ENCODE measurements at places on chromosomes 12 and 14. TPM values are rescaled to one million over a fixed set of nuclear protein-coding genes. Genes with fewer than 3 reads are reported as not detected.

The PIWIL1 gene
- total RNA-seq: not detected

DNA sequence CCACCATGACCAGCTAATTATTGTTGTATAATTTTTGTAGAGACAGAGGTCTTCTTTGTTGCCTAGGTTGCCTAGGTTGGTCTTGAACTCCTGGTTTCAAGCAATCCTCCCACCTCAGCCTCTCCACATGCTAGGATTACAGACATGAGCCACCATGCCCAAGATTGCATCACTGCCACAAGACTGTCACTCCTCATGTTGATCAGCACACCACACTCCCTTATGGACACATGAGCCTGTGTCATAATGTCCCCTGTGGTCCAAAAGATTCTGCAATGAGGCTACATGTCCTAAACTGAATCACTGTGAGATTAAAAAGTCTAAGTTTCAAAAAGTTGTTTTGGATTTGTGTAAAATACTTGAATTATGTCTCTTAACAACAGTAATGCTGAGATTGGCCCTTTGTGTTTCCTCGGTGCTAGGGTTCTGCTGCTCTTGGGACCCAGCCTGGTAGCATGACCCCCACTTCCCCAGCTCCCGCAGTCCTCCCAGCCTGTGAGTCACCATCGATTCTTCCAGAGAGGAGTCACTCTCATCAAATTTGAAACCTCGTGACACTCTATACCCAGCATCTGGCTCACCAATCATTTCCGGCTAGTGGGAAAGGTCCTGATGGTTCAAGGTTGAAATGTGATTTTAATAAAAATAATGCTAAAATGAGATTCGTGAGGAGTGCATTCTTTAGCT is 890.9 kb downstream of the VRK1 start:
- H3K27ac ChIP-seq: no peak overlapping the region
- H3K4me3 ChIP-seq: no peak overlapping the region
- DNase-seq: no peak
- no peaks in the 10 kb centered on the region for H3K36me3 ChIP-seq
- H3K27me3 ChIP-seq: no peaks in the 10 kb centered on the region

The KRT72 gene
- 46.1 TPM for total RNA-seq

DNA sequence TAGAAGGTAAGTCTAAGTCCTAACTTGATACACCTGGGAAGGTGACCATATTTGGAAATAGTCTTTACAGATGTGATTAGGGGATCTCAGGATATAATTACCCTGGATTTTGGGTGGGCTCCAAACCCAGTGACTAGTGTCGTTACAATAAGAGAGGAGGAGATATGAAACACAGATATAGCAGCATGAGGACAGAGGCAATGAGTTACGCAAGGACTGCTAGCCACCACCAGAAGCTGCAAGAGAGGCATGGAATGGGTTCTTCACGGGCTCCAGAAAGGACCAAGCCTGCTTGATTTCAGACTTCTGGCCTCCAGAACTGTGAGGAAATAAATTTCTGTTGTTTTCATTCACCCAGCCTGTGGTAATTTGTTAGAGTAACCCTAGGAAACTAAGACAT is 28.6 kb downstream of the FGFR1OP2 start:
- peaks cover 2% of the 10 kb centered on the region for H3K4me1 ChIP-seq
- H3K27me3 ChIP-seq: no peaks in the 10 kb centered on the region
- peaks cover 36% of the 10 kb centered on the region for H3K36me3 ChIP-seq
- no peak overlapping the region for H3K27ac ChIP-seq

The TOMM20L gene
- total RNA-seq: not detected

The CD163L1 gene
- not detected for total RNA-seq

DNA sequence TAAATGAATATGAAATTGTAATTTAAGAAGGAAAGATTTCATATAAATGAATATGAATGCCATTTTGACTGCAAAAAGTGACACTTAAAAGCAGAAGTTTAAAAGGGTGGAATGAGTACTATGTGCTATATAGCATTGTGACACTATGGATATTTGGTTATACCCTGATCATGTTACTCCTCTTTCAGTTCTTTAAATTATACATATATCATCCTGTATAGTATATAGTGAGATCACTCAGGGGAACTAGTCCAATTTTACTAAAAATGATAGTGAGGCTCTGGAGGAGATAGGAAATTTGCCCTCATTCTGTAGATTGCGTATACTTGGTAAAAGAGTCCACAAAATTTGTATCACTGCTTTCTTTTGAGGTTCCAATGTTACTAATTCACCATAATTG is 155.7 kb upstream of the BTG1 start:
- H3K4me1 ChIP-seq: peaks cover 14% of the 10 kb centered on the region
- H3K4me3 ChIP-seq: no peak overlapping the region
- H3K36me3 ChIP-seq: no peaks in the 10 kb centered on the region
- no peak for DNase-seq
- H3K27ac ChIP-seq: no peak overlapping the region

- no peaks in the 10 kb centered on the region for H3K4me1 ChIP-seq
- no peaks in the 10 kb centered on the region for H3K27me3 ChIP-seq
- no peak for DNase-seq
- H3K4me3 ChIP-seq: no peak overlapping the region
- H3K36me3 ChIP-seq: no peaks in the 10 kb centered on the region
These were observed 507.5 kb upstream of the STXBP6 start for GRCh38 chr14:25557466-25557865.

The KIF5A gene
- total RNA-seq: 0.83 TPM

DNA sequence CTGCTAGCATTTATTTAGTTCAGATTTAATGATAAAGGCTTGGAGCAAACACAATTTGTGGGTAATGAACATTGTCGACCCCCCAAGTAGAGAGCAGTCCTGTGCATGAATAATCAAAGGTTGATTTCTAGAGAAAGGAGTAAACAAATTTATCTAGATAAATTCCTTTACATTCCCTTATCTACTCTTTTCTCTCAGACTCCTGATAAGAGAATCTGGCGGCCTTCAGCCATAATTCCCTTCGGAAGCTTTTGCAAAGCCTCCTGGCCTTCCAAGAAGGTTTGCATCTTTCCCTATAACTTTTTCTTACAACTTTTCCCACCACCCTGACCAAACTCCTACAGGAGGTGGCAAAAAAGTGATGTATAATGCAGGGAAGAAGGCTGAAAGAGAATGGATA is 42.1 kb downstream of the TMTC3 start:
- no peaks in the 10 kb centered on the region for H3K4me1 ChIP-seq
- no peak overlapping the region for H3K4me3 ChIP-seq
- H3K36me3 ChIP-seq: peaks cover 26% of the 10 kb centered on the region
- H3K27me3 ChIP-seq: no peaks in the 10 kb centered on the region
- no peak for DNase-seq

DNA sequence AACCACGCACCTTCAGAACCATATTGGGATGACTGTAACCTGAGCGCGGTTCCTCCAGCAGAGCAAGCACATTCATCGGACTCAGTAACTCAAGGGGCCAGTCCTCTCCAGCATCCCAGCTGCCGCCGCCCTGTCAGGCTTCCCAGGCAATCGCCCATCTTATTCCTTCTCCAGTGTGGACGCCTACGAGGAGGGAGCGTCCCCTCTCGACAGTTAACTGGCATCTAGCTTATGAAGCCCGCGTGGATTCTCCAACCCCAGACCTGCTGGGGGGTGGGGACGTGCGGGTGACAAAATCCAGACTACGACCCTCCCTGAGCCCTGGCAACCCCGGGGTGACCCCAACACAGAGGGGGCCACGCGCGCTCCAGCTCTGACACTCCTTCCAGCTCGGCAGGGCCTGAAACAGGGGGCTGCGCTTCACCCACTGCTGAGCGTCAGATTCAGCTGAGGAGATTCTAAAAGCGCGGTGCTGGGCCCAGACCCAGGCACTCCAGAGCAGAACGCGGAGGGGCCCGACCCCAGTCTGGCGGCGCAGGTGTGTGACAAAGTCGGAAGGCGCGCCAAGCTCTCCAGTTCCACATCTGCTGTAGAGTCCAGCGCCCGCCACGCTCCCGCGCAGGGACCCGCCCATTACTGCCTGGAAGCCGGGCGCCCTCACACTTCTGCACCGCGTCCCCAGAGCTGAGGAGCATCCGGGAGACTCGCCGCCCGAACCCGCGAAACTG is 43.9 kb upstream of the ESR2 start:
- H3K27me3 ChIP-seq: no peaks in the 10 kb centered on the region
- no peaks in the 10 kb centered on the region for H3K36me3 ChIP-seq
- no peak for DNase-seq
- H3K27ac ChIP-seq: peak overlapping the region; percentile 65
- peak overlapping the region; percentile 83 for H3K4me3 ChIP-seq

DNA sequence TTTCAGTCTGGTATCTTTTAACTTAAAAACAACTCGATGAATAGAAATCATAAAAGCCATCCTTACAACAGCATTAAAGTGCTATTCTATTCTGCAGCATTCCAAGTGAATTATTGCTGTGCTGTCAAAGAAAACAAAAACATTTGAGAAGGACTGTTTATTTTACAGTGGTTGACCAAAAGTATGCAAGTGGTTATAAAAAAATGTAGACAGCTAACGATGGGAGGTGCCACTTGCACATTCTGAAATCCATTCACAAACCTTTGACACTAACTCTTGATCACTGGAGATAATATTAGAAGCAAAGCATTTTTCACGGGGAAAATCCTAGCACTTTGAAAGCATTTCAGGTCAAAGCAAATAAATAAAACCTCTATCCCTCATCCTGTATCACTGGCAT is 55.6 kb downstream of the HMGA2 start:
- H3K36me3 ChIP-seq: no peaks in the 10 kb centered on the region
- no peaks in the 10 kb centered on the region for H3K4me1 ChIP-seq
- peaks cover 10% of the 10 kb centered on the region for H3K27me3 ChIP-seq
- no peak overlapping the region for H3K27ac ChIP-seq
- no peak overlapping the region for H3K4me3 ChIP-seq

DNA sequence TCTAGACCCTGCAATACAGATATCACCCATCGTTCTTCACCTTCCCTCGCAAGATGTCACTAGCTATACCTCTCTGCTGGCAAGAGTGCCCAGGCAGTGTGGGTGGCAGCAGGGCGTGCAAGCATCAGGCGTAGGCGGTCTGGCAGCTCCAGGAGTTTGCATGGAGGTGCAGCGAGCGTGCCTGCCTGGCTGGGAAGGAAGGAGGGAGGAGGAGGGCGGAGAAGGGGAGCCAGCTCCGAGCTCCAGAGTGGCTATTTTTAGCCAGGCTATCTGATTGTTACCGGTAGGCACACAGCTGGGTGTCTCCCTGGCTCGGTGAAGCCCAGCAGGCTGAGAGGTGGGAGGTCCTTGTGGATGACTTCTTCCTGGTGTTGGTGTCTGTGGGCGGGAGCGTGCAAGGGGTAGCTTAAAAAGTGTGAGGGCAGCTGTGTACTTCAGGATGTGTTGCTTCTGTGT is 6.2 kb downstream of the FOXJ2 start:
- H3K27ac ChIP-seq: peak overlapping the region; percentile 10
- H3K4me3 ChIP-seq: peak overlapping the region; percentile 39
- peaks cover 52% of the 10 kb centered on the region for H3K4me1 ChIP-seq
- DNase-seq: no peak
- peaks cover 12% of the 10 kb centered on the region for H3K36me3 ChIP-seq
- H3K27me3 ChIP-seq: no peaks in the 10 kb centered on the region

DNA sequence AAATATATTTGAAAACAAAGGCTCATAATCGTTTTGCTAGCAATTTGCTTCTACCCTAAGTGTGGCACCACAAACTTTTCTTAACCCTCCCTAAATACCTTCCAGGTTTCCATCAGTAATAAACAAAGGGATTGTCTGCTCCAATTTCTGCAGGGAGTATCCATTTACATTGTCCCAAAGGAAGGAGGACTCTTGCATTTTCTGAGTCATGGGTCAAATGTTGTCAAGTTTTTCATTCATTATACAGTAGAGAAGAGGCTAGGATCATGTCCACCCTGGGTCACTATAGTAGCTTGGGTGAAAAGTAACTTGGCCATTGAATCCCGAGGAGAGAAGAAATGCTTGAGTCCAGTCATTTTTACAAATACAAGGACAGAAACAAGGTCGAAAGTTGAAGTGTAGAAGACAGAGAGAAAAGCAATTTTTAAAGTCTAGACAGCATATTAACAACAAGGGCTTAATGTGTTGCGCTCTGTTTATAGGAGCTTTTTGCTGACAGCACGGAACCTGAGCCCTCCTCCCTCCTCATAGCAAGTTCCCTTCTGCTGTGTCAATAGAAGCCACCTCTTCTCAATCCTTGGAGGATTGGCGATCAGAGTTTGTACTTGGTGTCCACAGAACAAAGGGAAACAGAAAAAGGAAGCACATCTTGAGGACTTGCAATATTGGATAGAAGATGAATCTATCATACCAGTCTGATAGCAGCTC is 53.1 kb downstream of the TMEM30B start:
- H3K4me3 ChIP-seq: no peak overlapping the region
- DNase-seq: no peak
- no peaks in the 10 kb centered on the region for H3K4me1 ChIP-seq
- H3K36me3 ChIP-seq: no peaks in the 10 kb centered on the region

The TMCC3 gene
- 0.35 TPM for total RNA-seq

- DNase-seq: no peak
- H3K27ac ChIP-seq: peak overlapping the region; percentile 53
- peaks cover 11% of the 10 kb centered on the region for H3K4me1 ChIP-seq
- H3K4me3 ChIP-seq: peak overlapping the region; percentile 36
- H3K27me3 ChIP-seq: no peaks in the 10 kb centered on the region
- no peaks in the 10 kb centered on the region for H3K36me3 ChIP-seq
These were observed 449.4 kb upstream of the OR4E1 start for GRCh38 chr14:22122829-22123560.

GRCh38 chr14:104870368-104871144 is 5.5 kb downstream of the CEP170B start:
- no peak overlapping the region for H3K4me3 ChIP-seq
- H3K27me3 ChIP-seq: no peaks in the 10 kb centered on the region
- H3K4me1 ChIP-seq: no peaks in the 10 kb centered on the region
- no peaks in the 10 kb centered on the region for H3K36me3 ChIP-seq
- no peak overlapping the region for H3K27ac ChIP-seq

DNA sequence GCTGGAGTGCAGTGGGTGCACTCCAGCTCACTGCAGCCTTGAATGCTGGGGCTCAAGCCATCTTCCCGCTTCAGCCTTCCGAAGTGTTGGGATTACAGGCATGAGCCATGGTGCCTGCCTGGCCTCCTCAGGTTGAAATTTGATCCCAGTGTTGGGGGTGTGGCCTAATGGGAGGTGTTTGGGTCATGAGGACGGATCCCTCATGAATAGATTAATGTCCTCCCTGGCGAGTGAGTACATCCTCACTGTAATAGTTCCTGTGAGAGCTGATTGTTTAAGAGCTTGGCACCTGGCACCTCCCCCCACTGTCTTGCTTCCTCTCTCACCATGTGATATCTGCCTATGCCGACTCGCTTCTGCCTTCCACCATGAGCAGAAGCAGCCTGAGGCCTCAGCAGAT is 84.7 kb downstream of the TSPAN9 start:
- H3K4me1 ChIP-seq: no peaks in the 10 kb centered on the region
- no peak overlapping the region for H3K4me3 ChIP-seq
- DNase-seq: no peak
- no peak overlapping the region for H3K27ac ChIP-seq
- peaks cover 2% of the 10 kb centered on the region for H3K27me3 ChIP-seq

DNA sequence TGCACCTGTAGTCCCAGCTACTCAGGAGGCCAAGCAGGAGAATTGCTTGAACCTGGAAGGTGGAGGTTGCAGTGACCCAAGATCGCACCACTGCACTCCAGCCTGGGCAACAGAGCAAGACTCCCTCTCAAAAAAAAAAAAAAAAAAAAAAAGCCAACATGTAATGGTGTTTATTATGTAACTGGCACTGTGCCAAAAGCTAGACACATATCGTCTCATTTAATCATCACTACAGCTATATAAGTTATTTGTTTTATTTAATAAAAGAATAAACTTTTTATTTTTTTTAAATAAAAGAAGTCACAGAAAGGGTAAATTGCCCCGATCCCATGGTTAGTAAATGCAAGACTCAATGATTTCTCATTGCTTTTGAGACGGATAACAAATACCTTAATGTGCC is 76.9 kb downstream of the PTCSC3 start:
- H3K4me1 ChIP-seq: no peaks in the 10 kb centered on the region
- no peaks in the 10 kb centered on the region for H3K36me3 ChIP-seq
- H3K4me3 ChIP-seq: no peak overlapping the region
- H3K27ac ChIP-seq: no peak overlapping the region

Measured in T-cell (primary cell).